ENCODE measurements at places on chromosomes 1 and 21.

GRCh38 chr1:34165422-34165921 is 442 bp upstream of the CSMD2 start:
- DNase-seq, result no peak

GRCh38 chr1:9766759-9767442 is 56.9 kb downstream of the CLSTN1 start:
- DNase-seq, result no peak

DNA sequence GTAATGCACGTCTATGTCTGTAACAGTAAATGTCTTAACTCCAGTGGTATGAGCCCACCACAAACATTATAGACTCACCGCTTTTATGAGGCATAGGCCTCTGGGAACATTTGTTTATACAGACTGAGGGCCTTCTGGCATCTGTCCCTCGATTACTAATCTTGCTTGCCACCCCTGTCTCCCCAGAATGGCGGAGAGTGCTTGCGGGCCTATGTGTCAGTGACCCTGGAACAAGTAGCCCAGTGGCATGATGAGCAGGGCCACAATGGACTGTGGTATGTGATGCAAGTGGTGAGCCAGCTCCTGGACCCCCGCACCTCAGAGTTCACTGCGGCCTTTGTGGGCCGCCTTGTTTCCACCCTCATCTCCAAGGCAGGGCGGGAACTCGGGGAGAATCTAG is 18.3 kb upstream of the SHISA4 start:
- DNase-seq, result no peak

DNA sequence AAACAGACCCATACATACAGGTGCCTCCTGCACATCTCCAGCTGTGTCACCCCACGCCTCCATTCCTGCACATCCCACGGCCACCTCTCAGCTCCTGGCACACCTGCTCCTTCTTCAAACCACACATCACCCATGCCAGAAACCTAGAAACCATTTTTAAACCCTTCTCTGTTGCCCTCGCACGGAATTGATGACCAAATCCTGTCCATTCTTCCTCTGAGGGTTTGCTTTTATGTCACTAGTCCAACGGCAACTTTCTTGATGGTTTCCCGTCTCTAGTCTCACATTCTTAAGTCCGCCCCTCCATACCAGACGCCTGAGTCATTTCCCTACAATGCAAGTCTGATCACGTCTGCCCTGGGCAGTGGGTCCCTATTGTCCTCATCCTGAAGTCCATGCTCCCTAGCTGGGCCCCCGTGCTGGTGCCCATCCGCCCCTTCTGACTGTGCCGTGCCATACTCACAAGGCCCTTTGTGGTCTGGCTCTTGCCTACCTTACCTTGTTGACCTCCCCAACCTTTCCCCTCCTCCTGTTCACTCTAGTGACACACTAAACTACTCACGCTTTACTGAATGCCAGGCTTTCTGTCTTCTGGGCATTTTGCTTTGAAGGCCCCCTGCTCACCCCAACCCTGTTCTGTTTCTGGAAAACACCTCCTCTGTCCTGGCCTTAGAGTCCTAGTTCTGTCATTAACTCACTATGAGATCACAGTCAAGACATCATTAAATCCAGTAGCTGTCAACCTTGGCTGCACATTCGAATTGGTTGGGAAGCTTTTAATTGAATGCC is 17.6 kb downstream of the SLC2A1 start:
- DNase-seq, result peak; percentile 68

GRCh38 chr1:222521299-222522104 is 26.4 kb downstream of the HHIPL2 start:
- DNase-seq, result peak; percentile 26

DNA sequence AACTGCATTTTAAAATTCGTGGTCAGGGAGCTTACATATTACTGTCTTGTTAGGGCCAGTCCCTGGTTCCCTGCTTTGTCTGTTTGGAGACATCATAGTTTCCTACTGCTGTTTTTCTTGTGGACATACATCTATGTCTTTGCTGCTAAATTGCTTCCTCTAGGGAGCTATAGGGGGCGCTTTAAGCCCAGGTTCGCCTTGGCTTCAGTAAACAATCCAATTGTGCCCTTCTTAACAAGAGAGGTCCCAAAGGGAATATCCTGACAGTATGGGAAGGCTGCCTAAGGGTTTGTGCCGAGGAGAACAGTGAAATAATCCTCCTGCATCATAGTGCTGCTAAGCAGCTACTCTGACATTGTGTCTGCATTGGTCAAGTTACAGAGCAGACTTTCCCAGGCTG is 112.5 kb downstream of the USH2A start:
- DNase-seq, result no peak

DNA sequence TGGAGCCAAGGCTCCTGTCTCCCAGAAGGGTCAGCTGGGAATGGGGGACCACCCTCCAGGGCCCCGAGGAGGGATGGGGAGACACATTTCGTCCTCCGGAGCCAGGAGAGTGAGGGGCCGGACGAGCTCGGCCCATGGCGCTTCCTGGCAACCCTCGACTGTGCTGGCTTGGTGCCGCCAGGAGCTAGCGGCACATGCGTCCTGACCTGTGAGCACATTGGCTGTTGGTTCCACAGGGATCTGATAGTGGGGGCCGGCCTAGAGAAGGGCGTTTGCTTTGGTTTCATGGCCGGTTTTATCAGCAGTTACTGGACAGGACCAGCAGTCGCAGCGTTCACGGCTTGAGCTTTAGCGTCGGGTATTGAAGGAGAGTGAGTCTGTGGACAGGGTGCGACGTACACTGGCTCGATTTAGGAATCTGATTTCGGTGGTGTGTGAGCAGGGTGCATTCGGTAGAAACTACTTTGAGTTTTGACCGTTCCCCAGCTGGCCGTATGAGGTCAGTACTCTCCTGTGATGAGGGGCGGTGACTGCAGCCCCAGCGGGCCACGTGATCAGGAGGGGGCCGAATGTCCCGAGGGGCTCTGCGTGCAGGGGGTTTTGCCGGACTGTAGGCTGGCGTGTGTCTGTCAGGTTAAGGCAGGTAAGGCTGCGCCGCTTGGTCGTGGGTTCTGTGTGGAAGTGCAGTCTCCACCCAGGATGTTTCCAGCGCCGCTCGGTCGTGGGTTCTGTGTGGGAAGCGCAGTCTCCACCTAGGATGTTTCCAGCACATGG is 18.7 kb downstream of the FAAP20 start:
- DNase-seq, result no peak

DNA sequence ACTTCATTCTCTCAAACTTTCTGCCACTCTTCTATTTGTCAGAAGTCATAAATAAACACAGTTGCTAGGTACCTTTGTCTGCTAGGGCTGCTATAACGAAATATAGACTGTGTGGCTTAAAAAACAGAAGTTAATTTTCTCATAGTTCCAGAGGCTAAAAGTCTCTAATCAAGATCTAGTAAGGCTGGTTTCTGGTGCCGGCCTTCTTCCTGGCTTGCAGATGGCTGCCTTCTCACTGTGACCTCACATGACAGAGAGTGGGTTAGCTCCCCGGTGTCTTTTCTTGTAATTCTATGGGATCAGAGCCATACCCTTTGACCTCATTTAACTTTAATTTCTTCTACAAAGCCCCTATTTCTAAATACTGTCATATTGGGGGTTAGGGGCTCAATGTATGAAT is 5.9 kb downstream of the PDC start:
- DNase-seq, result peak; percentile 27

- DNase-seq, result no peak
Observed at GRCh38 chr1:208227366-208227765, 16.8 kb downstream of the PLXNA2 start.

DNA sequence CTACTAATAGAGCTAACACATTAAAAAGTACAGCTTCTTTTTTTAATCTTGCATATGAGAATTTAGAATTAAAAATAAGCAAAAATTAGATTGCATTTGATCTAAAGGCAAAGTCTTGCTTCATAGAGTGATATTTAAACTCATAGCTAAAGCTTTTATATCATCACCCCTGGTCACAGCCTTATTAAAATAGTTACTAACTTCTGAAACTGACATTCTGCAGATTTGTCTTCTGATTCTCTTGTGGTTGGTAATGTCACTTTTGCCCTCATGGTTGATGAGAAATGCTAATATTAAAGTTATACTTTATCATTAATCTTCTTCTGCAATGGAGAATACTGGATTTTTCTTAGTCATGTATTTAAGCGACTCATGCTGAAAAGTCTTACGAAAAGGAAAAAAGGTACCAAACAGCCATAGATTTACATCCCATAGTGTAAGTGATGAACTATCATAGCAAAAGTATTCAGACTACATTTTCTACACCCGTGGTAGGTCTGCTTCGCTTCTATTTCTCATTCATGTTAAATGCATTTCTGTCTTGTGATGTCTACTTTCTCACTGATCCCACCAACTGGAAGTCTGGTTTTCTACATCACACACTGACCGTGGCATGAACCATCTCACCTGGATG is 330.5 kb upstream of the B3GALT2 start:
- no peak for DNase-seq

GRCh38 chr1:7489586-7489985 is 281.5 kb upstream of the VAMP3 start:
- no peak for DNase-seq
